MG63 (cell line): ENCODE measurements at places on chromosomes 5 and 9. TPM values are rescaled to one million over a fixed set of nuclear protein-coding genes. Genes with fewer than 3 reads are reported as not detected.

Gene GDNF
- total RNA-seq, result not detected in 2 replicates

Gene GARIN3
- total RNA-seq, result not detected in 2 replicates

Gene ADAMTS12
- total RNA-seq, result 8.1 and 11.8 TPM in 2 replicates

Gene TAF11L5
- not detected in 2 replicates for total RNA-seq

Gene ZFR
- 62.7 and 95.5 TPM in 2 replicates for total RNA-seq

Gene RIMOC1
- total RNA-seq, result 5.5 and 8.6 TPM in 2 replicates

Gene PLAC8L1
- not detected in 2 replicates for total RNA-seq

GRCh38 chr5:80399526-80400239 lies 8.2 kb upstream of the ZFYVE16 start:
- DNase-seq, result no peak

GRCh38 chr9:33131790-33132772 lies 35.1 kb downstream of the B4GALT1 start:
- peak; percentile 61 for DNase-seq

GRCh38 chr9:128383791-128384190 lies 12.6 kb downstream of the URM1 start:
- no peak for DNase-seq

DNA sequence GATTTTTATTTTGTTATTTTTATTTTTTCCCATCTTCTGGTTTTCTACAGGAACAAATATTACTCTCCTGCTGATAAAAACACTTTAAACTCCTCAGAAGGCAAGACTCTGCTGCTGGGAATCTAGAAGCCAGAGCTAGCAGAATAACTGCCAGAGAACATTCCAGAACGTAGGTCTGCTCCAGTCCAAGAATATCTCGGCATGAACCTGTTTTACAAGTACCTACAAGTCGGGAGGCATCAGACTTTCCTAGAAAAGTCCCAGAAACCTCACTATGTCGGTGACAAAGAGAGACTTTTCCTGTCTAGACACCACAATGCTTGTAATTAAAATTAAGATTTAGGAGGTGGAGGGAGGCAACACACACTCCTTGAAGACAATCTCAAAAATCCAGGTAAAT lies 41.4 kb downstream of the FABP6 start:
- no peak for DNase-seq

GRCh38 chr5:153938191-153938842 lies 100.4 kb downstream of the FAM114A2 start:
- DNase-seq, result no peak

- DNase-seq, result no peak
Observed at GRCh38 chr5:153985498-153985897, 53.2 kb downstream of the FAM114A2 start.

DNA sequence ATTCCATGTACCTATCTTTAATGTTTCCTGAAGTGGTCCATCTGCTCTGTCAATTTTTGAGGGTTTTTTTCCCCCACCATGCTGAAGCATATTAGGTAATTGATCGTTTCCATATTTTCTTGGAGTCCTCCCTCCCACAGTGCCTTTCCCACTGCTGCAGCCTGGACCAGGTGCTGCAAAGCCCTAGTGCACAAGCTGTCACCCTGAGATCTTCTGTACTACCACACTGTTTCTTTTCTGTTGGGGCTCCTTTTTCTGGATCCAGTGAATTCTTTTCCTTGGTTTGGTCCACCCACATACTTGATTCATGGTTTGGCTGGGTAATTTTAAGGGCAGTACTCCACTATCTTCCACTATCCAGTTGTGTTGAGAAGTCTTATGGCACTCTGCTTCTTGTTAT lies 30.9 kb upstream of the FAM169A start:
- no peak for DNase-seq

DNA sequence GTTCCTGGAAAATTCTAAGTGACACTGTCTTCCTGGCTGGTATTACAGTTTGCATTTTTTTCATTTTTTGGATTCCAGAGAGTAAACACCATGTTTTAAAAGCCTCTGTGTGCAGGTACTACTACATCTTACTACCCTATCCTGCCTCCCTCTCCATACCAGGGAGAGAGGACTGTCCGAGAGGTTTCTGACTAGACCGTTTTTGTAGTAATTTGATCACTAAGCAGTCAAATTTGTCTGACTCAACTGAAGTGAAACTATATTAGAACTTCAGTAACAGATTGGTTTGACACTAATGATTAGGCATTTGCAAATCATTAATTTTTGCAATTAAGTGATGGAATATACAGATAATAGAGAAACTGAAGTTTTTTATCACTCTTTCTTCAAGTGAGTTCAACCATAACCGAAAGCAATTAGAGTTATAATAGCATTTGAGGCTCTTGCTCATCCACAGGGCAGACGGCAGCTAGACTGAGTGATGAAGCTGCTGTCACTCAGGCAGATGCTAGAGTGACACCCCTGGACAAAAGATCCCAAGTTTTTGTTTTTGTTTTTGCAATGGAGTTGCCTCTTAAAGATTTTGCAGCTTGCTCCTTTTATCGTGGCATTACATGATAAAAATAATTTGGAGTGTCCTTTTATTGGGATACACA lies 44.3 kb downstream of the SMARCA2 start:
- DNase-seq, result no peak

GRCh38 chr5:150309886-150310239 lies 7.2 kb upstream of the ARSI start:
- DNase-seq, result no peak
